ENCODE measurements at places on chromosomes 11 and 22.

DNA sequence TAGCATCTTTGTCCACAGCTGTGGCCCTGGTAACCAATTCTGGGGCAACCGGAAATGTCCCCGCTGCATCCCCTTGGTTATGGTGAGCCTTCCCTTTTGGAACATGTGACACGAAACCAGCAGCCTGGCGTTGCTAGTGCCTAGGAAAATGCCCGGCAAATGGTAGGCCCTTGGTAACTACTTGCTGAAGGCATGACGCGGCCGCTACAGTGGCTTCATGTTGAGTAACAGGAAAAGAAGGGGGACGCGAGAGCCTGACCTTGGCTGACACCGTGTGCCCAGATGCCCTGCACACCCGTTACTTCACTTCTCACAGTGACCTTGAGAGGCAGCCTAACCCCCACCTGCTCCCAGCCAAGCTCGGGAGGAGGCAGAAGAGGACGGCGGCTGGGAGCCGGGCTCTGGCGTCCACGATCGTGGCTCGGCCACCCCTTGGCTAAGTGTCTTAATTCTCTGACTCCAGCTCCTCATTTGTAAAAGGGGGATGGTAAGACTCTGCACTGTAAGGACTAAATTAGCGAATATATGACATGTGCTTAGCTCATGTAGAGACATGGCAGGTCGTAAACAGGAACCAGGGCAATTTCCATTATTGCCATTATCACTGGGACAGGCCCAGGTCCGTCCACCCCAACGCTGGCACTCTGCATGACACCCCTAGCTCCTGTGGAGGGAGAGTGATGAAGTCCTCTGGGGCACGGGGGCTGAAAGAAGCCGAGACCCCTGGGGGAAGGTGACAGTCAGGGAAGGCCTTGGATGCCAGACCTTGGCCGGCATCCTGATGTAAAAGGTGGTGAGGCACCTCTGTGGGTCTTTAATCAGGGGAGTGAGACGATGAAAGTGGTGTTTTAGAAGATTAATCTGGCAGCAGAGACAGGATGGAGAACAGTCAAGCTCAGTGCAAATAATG is 18.9 kb downstream of the IFT27 start:
- no peak for DNase-seq

DNA sequence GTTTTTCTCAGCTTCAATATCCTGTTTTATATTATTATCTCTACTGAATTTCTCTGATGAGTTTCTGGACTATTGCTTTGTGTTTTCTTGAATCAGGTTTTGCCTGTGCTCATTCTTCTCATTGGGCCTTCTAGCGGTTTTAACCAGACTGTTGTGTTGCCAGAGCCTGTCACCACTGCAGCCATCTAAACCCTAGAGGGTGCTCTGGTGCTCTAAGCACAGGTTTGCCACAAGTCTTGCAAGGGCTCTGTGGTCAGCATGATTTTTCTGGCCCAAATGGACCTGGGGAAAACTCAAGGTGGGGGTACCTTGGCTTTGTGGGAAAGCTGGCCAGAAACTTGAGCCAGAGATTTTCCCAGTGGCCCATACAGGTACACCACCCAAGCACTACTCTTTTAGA is 52.4 kb upstream of the TYR start:
- no peak for DNase-seq

GRCh38 chr11:2892967-2893528 is 7.5 kb upstream of the CDKN1C start:
- DNase-seq, result no peak

DNA sequence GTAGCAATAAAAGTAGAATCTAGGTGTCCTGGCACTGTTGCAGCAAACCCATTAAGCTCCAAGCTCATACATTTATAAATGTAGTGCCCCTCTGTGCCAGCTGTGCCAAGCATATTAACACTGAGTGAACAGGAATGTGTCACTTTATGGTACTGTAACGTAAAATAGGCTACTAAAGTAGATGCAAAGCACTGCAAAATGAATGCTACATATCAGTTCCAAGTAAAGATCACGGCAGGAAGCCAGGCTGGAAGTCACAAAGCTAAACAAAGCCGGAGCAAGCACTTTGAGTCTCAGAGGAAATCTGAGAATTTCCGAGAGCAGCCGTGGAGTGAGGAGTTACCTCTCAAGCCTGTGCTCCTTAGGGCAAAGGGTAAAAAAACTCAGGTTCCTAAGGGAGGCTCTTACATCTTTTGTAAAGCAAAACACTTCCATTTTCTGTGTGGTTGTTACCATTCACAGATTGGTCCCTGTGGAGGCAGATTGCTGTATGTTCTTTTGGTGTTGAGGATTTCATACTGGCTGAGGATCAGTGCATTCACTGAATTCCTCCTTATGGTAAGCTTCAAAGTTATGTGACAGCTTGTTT is 85.7 kb downstream of the WNT11 start:
- DNase-seq, result no peak

- no peak for DNase-seq
These were observed 3.0 kb upstream of the ANKK1 start for GRCh38 chr11:113384551-113384950.

DNA sequence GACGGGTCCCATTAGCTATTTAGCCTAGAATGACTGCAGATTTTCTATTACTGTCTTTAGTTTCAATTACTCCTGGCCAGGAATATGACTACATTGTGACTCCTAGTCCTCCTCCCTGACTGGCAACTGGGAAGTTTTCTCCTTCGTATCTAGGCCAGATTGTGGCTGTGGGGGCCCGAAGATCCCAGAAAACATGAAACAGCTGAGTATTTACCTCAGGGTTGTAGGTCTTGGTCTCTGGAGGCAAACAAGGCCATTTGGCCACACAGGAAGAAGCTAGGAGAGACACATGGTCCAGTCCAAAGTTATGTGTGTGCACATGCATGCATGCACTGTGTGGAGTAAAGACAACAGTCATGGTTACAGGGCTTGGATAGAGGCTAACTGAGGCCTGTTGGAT is 10.2 kb upstream of the GDPD4 start:
- DNase-seq, result no peak

- no peak for DNase-seq
These were observed 25.0 kb downstream of the EP300 start for GRCh38 chr22:41117127-41117965.

DNA sequence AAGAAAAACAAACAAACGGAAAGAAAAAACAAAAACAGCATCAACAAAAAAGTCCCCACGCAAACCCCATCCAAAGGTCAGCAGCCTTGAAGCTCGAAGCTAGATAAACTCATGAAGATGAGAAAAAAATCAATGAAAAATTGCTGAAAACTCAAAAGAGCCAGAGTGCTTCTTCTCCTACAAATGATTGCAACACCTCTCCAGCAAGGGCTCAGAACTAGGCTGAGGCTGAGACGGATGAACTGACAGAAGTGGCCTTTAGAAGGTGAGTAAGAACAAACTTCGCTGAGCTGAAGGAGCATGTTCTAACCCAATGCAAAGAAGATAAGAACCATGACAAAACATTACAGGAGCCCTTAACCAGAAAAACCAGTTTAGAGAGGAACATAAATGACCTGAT is 18.4 kb upstream of the FTH1 start:
- DNase-seq, result no peak

DNA sequence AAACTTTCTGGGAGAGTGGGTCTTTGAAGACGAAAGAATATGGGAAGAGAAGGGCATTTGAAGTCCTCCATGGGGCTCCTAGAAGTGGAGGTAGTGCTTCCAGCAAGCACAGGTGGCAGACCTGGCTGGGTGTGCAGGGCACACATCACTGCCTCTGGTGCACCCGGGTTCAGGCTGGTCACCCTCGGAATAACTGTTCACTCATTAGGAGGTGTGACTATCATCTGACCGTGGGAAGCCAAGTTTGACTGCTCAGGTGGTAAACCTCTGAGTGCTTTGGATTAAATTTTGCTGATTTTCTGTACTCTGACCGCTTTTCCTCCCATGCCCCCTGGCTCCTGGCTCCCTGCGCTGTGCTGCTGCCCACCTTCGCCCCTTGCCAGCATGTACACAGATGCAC is 11.1 kb downstream of the ADAMTS15 start:
- no peak for DNase-seq

DNA sequence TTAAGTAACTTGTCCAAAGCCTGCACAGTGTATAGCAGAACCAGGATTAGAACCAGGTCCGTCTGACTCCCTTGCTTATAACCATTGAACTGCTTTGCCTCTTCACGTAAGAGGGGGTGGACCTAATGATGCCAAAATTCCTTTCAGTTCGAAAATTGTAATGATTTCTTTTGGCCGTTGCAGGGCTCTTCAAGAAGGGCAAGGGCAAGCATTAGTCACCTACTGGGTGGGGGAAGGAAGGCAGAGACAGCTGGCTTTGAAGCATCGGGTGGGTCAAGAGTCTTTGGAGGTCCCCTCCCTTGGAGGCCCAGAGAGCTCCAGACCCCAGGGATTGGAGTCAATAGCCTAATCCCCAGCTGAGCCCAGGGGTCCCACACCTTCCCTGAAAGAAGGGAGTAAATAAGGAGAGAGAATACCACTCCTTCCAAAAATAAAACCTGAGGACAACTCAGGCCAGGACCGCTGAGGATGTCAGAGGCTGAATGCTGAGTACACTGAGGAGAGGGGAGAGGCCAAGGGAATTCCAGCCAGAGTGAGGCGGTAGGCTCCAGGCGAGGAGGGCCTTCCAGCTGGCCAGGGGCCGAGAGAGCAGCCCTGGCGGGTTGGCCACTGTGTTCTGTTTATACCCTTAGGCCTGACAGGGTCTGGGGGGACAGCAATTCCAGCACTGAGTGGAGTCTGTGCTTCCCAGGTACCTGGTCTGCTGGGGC is 14.1 kb downstream of the CREB3L1 start:
- DNase-seq, result no peak

DNA sequence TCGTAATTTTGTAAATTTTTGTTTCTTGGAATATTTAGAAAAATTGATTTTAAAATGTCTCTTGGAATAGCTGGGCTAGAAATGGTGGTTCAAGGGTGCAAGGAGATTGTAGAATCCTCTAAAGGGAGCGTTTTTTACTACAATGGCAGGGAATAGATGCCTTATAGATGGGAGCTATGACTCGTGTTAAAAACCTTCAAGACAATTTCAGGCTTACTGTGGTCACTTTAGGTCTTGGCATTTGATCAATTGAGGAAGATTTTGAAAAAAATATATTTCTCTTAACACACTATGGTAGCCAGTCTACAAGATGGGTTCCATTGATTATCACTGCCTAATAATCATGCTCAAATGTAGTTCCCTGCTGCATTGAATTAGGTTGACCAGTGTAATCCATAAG is 25.0 kb downstream of the METTL15 start:
- no peak for DNase-seq

- DNase-seq, result peak; percentile 62
These were observed 66.5 kb upstream of the CLMP start for GRCh38 chr11:123261345-123262106.

GRCh38 chr22:26753125-26753862 is 95.9 kb downstream of the MIAT start:
- DNase-seq, result no peak

GRCh38 chr22:50298266-50298637 is 9.2 kb downstream of the PLXNB2 start:
- no peak for DNase-seq

- DNase-seq, result no peak
These were observed 1041.6 kb downstream of the BRD1 start for GRCh38 chr22:48785792-48786678.

GRCh38 chr11:116603728-116604323 is 169.0 kb downstream of the BUD13 start:
- DNase-seq, result no peak

DNA sequence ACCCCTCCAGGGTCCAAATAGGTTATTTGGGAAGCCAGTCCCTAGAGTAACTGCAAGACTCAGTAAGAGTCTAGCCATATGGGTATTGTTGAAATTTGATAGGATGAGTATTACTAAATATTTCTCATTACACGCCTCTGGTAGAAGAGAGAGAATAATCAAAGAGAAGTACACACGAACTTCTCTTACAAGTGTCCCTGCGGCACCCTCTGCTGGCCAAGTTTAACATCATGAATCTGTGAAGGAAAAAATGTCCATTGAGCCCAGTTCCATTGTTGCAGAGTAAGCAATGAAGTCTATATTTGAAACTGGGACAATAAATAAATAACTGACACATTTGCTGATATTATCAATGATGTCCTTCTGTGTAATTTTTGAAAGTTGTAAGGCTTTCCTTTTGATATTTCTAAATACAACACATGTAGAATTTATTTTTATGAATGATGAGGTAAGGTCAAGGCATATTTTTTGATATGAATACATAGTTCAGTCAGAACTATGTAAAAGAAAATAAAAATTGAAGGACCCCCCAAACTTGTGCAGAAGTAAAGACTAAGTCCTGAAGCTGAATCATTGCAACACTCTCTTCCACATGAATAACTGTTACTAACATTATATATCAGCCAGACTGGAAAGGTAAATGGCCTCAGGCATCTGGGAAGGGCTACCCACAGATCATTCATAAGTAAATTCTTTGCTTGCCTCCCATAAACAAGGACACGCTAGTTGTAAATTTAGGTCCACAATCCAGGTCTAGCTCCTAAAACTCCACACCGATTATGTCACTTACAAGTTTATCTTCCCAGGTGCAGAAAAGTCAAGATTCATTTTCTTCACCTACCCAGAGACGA is 10.0 kb downstream of the OR51L1 start:
- DNase-seq, result no peak

DNA sequence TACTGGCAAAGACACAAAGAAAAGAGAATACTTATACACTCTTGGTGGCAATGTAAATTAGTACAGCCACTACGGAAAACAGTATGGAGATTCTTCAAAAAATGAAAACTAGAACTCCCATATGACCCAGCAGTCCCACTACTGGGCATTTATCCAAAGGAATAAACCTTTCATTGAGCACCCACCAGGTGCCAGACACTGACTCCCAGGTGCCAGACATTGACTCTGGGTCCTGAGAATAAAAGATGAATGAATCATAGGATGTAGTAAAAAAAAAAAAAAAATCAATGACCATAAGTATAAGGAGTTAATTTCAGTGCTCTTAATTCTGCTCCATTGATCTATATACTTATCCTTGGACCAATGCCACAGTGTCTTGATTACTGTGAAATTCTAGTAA is 28.2 kb downstream of the HEPHL1 start:
- DNase-seq, result no peak

DNA sequence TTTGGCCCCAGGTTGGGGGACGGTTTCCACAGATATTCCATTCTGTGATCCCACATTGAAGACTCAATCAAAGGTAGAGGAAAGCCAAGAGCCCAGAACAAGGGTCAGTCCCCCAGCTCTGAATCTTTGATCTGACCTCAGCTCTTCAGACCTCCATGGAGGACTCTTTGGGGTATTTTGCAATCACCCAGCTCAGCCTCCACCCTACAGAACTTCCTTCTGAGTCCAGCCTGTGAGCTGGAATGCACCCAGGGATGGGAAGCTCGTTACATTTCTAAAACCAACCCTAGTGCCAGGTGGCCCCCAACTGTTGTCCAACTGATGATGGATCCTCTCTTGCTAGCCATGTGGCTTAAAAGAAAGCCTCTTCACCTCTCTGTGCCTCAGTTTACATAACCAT is 335.3 kb downstream of the MN1 start:
- no peak for DNase-seq

- DNase-seq, result no peak
These were observed 52.5 kb upstream of the VSTM5 start for GRCh38 chr11:93902921-93903320.

DNA sequence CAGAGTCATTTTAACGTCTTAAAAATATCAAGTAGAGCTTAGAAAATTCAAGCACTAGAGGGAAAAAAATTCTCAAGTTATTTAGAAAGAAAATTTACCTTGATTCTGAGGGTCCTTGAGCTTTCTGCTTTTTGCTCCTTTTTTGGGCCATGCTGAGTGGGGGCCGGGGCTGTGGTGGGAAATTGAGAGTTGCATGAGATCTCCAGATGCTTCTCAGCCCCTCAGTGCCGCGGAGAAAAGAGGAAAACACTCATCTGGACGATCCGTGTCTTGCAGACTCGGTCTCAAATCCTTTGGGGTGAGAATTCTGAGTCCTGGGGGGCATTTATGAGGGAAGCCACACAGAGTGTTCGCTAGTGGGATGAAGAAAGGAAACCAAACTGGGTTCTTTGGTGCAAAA is 700.8 kb downstream of the TBC1D22A start:
- no peak for DNase-seq
